ENCODE measurements at places on chromosomes 12 and 14. TPM values are rescaled to one million over a fixed set of nuclear protein-coding genes. Genes with fewer than 3 reads are reported as not detected.

DNA sequence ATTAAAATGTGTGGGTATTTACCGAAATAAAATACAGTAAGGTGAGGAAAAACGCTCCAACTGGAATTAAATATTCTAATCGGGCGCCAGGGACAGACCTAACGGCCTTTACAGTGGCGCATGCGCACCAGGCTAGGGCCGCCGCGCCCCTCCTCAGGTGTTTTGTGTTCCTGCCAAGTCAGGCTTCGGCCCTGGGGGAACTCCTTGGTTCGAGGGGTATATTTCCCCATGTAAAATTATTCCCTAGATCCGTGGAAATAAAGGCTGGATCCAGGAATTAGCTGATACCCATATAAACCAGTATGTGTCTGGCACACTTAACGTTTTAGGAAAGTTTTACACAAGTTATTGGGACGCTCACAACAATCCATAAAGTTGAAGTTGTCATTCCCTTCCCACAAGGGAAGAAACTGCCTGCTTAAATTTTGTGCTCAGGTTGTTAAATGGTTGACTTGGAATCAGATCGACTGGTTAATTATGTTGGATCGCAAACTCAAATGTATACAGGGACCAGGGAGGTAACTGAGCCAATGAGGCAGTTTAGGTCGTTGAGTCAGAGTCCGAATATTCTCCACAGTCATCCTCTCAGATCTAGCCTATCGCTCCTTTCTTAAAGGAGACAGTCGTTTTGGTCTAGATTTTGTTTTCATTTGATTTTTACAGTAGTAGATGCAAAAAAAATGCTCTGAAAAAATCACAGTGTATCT, 621 bp upstream of the ANAPC7 start:
- peak; percentile 45 for DNase-seq

DNA sequence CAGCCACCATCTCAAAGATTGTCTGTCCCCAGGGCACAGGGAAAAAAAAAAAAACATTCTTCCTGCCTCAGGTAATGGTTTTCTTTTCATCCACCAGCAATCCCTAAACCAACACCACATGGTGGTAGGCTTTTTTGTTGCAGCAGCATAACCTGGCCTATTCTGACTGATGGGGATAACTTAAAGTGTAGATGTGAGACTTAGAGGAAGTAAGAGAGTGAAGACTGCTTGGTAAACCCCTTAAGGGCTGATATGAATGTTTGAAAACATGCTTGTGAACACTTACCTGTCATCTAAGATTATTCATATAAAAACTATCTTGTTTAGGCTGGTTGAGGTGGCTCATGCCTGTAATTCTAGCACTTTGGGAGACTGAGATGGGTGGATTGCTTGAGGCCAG, 130.2 kb upstream of the RAP1B start:
- DNase-seq, result no peak

- no peak for DNase-seq
Observed at GRCh38 chr12:13307143-13307816, 110.8 kb downstream of the EMP1 start.

The WIF1 gene
- not detected for total RNA-seq

GRCh38 chr12:24695657-24696329, 253.1 kb downstream of the BCAT1 start:
- DNase-seq, result no peak

DNA sequence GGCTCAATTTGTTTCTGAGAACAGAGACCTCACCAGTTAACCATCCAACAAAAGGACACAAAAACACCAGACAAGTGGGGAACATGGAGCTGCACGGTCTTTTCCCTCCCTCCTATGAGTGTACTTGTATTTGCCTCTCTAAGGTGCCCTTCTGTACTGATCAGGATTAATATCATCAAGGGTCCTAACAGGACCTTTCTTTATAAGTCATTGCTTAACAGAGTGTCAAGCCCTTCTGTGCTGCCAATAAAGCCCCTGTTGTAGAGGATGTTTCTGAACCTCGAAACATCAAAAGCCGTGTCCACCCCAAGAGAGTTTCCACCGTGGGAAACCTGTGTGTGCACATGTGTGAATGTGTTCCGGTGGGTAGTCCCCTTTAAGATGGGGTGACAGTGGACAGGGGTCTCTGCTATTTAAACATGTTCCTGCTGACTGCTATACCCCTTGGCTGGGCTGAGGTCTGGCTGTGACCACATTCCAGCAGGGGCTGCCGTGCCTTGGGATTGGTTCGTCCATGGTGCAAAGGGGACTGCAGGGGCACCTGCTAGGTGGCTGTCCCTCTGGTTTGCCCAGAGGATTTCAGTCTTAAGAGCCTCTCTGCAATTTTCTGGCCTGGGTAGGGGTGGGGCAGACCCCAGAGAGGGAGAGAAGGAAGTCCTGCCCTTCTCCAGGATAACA, 6.0 kb downstream of the ESRRB start:
- DNase-seq, result no peak

The ETNK1 gene
- total RNA-seq, result 24.0 TPM

GRCh38 chr14:68477461-68478085, 315.3 kb downstream of the ZFP36L1 start:
- no peak for DNase-seq

The SLCO1B1 gene
- total RNA-seq, result not detected

DNA sequence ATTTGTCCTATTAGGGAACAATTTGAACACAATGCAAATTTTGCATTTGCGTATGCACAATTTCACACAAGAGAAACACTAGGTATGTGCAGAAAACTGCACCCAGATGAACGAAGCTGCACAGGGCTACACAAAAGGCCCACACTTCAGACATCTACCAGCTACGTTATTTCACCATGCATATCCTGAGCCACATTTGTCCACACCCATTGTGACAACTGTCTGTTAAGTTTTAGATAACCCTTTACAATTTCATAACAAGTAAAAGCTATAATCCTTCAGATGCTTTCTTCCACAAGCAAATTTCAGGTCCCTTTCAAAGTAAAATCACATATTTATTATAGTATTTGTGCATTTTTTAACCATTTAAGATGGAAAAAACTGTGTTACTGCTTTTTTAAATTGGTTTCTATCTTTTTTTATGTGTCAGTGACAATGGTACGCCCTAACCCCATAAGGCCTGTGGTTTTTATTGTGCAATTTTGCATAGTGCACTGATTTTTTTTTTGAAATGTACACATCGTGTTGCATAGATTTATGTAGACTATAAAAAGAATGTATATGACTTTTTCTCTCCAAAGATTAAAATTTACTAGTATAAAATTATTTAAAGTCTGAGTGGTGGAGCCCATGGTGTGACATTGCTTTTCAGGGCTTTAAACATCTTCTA, 87.8 kb upstream of the BTG1 start:
- DNase-seq, result no peak

GRCh38 chr14:72752034-72752412, 141.9 kb downstream of the DPF3 start:
- DNase-seq, result peak; percentile 16

- DNase-seq, result no peak
Observed at GRCh38 chr12:131112700-131113290, 159.1 kb downstream of the ADGRD1 start.

The GPRC5A gene
- 55.9 TPM for total RNA-seq

DNA sequence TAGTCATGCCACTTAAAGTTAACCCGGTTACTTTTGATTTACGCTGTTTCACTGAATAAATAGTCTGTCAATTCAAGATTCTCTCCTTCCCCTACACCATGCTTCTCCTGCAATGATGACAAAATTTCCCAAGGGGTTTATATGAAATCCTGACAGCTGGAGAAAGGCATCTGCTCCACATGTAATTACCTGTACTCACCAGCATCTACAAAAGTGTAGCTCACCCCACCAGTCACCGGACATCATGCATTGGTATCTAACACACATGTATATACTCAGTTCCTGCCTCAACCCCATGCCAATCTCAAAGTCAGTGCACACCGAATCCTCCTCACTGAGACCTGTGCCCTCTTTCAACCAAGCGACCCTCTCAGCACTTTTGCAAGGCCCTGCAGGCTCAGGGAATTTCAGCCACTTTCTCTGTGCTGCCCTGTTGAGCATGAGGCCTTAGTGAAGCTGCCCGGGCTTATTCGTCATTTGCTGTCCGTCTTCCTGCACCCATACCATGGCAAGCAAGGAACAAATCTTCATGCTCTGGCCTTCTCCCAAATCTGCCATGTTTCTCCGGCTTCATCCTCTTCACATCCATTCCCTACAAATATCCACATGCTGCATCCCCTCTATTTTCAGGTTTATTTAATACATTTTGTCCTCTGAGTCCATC, 131.6 kb downstream of the SEC23A start:
- DNase-seq, result no peak

The RNU4-1 gene
- under 0.01 TPM for total RNA-seq

DNA sequence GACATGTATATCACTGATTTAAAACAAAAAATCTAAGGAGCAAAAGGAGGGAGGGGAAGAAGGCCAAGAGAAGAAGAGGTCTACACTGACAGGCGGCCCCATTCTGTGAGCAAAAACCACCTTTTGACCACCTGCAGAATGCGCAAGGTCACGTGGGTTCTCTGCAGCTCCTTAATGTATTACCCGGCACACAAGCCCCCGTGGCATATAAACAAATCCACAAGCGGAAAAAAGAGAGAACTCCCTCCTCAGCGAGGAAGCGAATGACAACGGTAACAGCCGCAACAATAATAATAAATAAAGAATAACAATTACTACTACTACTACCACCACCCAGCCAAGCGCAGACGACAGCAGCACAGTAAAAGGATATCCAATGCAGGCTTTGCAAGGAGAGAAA, 1.3 kb downstream of the KSR2 start:
- DNase-seq, result no peak

DNA sequence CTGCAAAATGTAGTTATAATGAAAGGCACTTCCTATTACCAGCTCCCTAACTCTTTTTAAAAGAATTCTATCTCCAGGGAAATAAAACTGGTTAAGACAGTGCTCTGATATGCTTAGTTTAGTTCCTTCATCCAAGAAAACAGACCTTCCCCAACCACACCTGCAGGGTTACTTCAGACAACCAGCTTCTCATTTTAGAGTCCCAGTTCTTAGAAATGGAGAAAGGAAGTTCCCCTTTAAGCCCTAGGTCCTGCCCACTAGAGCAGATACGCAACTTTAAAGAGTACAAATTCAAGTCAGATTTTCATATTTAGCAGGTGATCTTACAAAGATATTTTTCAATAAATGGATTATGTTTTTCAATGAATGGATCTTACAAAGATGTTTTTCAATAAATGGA, 4.4 kb upstream of the WSB2 start:
- DNase-seq, result no peak

The IL26 gene
- not detected for total RNA-seq

GRCh38 chr14:69014829-69015259, 35.7 kb upstream of the ACTN1 start:
- DNase-seq, result no peak
